ENCODE measurements at places on chromosomes 1 and 21.

DNA sequence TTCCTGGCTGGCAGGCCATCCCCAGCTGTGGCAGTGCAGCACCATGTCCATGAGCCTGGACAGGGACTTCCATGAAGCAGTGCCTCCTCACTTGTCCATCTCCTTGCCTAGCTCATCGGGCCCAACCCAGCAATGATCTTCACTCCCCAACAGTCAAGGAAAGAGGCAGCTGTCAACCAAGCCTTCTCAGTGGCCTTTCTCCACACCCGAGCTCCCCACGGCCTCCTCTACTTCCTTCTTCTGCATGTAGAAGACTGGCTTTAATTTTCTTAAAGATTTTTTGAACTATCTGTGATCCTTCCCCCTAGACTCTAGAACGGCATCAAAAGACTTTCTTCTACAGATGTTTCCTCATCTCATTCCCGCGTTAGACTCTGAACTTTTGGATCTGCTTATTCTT is 65.5 kb upstream of the COA6 start:
- DNase-seq: no peak

DNA sequence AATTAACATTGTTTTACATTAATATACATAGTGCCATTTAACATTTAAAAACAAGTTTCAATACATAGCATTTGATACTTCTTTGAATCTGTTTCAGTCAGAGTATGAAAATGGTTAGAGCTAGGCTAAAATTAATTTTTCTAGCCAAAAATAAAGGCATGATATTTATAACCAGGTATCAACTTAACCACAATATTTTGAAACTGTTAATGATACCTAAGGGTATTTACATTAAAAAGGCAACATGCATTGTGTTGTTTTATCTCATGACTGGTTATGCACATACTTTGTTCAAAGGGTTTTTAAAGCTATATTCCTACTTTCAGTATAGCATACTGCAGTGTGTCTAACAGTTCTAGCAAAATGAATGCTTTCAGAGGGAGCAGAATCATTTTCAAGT is 130.0 kb downstream of the HS2ST1 start:
- no peak for DNase-seq

DNA sequence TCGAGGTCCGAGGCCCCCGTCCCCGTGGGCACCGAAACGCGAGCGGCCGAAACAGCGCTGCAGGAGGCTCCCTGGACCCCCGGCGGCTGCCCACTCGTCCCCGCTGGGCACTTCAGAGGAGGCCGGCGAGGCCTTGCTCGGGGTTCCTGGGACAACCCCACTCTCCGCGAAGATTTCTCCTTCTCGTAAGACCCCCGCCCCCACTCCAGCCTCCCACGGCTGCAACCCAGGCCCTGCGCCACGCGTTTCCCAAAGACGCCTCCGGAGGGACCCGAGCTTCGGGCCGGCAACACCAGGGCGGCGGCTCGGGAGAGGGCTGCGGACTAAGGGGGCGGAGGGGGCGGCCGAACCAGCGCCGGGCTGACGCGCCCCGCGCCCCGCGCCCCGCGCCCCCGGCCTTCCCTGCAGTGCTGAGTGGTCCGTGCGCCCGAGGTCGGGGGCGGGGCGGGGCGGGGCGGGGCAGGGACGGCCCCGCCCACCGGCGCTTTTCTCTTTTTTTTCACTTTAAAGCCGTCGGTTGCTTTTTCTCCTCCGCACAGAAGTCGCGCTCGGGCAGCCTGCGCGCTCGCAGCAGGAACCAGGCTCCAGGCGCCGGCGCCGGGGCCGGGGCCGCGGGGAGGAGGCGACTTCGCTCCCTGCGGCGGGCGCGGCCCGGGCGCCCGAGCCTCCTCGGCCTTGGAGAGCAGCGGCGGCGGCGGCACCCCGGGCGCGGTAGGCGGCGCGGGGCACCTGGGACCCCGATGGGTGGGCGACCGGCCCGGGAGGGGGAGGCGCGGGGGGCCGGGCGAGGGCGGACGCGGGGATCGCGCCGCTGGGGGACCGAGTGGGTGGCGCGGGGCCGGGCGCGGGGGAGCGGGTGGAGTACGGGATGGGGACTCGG is at the start of gene SPSB1:
Gene SPSB1 (plus strand): TSS at position 534 of the 880 bp plus-strand sequence. CDS start 62,998 bp downstream, outside the sequence.
- DNase-seq: no peak

DNA sequence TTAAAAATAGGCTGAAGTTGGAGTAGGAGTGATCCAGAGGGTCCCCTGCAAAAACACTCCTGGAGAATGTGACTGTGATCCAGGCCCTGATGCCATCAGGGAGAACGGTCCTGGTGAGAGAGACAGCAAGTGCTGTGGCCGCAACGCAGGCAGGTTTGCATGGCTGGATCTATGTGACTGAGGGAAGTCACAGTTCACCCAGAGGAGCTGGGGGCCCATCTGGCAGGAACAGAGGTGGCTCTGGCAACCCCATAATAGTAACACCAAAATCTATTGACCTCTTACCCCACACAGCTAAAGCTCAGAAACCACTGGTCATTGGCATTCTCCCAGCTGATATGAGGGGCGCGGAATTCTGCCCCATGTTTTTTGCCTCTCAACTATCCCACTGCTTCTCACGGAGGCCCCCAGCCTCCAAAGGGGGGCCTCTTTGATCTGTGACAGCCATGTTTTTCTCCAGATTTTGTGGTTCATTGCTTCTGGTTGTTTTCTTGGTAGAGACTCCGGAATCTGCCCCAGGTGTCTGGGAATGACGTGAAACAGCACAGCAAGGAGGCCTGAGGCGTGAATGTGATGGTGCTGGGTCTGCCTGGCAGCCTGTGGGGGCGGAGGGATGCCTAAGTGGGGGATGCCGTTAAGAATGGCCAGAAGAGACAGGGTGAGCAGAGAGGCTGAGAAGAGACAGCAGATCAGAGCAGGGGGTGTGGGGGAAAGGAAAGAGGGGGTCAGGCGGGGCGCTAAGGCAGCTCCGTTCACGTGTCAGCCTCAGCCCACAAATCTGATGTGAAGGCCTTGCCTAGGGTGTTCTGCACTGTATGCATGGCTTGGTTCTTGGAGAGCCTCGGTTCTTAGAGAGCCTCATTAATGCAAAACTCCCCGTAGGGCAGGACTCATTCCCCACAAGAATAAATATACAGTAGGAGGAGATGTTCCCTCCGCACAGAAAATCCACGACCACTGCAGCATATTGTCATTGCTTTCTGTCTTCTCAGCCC is 23.5 kb downstream of the CASP9 start:
- DNase-seq: no peak

- DNase-seq: no peak
Measured at GRCh38 chr1:90074970-90075391, 80.1 kb downstream of the ZNF326 start.

DNA sequence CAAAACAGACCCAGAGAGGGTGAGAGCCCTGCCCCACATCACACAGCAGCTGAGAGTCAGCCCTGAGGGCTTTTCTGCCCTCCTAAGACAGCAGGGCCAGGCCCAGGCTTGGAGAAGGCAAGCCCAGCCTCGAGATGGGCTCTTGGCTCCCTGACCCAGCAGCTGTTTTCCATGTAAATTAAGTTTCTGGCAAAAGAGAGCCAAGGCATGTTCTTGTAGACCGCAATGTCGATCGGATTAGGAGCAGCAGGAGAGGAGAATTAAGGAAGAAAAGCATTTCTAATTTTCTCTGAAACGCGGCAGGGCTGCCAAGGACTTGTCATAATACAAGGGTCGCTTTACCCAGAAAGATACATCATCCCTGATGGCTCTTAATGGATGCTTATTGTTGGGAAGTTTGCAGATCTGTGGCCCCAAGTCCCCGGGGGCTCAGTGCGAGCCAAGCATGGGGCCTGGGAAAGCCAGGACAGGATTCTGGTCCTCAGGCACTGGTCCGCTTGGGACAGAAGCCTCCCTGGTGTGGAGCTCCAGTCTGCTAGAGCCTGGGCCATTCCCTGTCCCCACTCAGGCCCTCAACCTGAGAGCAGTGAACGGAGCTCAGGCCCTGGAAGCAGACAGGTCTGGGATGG is 62.8 kb downstream of the DMRTB1 start:
- no peak for DNase-seq

- DNase-seq: no peak
Measured at GRCh38 chr1:102961549-102961948, 146.8 kb downstream of the COL11A1 start.

GRCh38 chr1:185154912-185155513 is 1.7 kb downstream of the TRMT1L start:
- DNase-seq: no peak

- DNase-seq: no peak
Measured at GRCh38 chr1:22776035-22776613, 65.5 kb downstream of the EPHB2 start.

- no peak for DNase-seq
Measured at GRCh38 chr1:212699625-212700222, at the start of gene BATF3. Gene BATF3 (minus strand): TSS chr1:212699840. CDS start chr1:212699762, 78 bp downstream.

- DNase-seq: no peak
Measured at GRCh38 chr21:43949499-43950208, 62.5 kb upstream of the TRAPPC10 start.

DNA sequence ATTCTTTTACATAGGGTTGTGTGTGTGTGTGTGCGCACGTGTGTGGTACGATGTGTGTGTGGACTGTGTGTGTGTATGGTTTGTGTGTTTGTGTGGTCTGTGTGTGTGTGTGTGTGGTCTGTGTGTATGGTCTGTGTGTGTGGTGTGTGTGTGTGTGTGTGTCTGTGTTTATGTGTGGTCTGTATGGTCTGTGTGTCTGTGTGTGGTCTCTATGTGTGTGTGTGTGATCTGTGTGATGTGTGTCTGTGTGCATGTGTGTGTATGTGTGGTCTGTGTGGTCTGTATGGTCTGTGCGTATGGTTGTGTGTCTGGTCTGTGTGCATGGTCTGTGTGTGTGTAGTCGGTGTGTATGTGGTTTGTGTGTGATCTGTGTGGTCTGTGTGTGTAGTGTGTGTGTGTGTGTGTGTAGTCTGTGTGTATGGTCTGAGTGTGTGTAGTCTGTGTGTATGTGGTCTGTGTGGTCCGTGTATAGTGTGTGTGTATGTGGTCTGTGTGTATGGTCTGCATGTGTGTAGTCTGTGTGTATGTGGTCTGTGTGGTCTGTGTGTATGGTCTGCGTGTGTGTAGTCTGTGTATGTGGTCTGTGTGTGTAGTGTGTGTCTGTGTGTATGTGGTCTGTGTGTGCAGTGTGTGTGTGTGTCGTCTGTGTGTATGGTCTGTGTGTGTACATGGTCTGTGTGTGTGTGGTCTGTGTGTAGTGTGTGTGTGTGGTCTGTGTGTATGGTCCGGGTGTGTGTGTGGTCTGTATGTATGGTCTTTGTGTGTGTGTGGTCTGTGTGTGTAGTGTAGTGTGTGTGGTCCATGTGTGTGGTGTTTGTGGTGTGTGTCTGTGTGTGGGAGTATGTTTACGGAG is 46.8 kb downstream of the RHOU start:
- no peak for DNase-seq

GRCh38 chr1:246383791-246384190 is 123.3 kb downstream of the SMYD3 start:
- DNase-seq: no peak

GRCh38 chr1:109263597-109264378 is 14.4 kb downstream of the CELSR2 start:
- peak; percentile 82 for DNase-seq

GRCh38 chr1:3382326-3383057 is 72.0 kb upstream of the ARHGEF16 start:
- no peak for DNase-seq

DNA sequence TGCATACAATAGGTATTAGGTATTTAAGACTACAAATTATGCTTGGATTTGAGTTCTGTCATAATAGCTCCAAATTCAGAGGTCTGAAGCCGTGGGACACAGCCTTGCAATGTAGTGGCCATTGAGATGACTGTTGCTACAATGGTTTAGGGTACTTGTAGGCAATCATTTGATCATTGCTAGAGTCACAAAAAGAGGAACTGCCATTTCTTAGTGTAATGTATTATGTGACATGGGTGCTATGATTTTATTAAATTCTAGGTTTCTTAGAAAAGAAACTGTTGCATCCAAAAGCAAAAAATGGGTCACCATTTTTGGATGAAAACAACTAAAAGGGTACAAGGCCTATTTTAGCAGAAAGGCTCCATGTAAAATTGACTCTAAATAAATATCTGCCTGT is 129.9 kb upstream of the ZNF644 start:
- no peak for DNase-seq

GRCh38 chr1:201096041-201096461 is 16.2 kb downstream of the CACNA1S start:
- no peak for DNase-seq

GRCh38 chr21:33388188-33388587 is 15.0 kb upstream of the IFNGR2 start:
- no peak for DNase-seq

- no peak for DNase-seq
Measured at GRCh38 chr1:7956218-7957032, 5.1 kb upstream of the PARK7 start.

GRCh38 chr1:97489834-97490233 is 431.0 kb downstream of the DPYD start:
- DNase-seq: no peak

GRCh38 chr21:19993268-19993667 is 1004.9 kb upstream of the NCAM2 start:
- DNase-seq: no peak

GRCh38 chr1:147099192-147099591 is 73.1 kb downstream of the PRKAB2 start:
- no peak for DNase-seq

GRCh38 chr1:224683936-224684335 is 67.8 kb downstream of the CNIH3 start:
- no peak for DNase-seq

DNA sequence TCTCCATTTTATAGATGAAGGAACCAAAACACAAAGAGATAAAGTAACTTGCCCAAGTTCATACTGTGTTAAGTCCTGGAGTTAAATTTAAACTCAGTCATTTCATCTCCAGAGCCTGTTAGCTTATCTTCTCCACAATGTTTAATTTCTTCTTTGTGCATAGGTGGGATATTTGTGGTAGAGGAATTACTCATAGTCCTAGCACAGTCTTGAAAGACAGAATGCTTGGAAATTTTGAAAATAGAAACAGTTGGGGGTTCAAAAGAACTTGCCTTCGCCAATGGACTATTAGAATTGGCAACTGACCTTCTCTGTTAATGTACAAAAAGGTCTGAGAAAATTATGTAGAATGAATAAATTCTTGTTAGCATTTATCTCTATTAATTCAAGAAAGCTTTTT is 832.0 kb upstream of the PRMT6 start:
- no peak for DNase-seq

DNA sequence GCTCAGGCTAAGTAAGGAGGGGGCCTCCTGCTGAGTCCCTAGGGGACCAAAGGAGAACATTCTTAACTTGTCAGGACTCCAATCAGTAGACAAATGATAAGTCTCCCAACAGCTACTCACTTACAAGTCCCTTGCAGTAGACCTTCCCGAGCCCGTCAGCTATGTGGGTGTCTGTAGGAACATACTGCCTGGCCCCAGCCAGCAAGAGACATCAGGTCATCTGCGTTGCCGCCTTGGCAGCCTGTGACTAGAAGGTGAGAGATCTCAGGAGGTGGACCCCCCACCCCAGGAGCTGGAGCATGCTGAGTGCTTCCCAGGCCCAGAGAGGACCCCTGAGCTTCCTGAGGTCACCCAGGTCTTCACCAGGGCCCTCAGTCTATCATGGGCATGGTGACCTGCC is 250.5 kb downstream of the C1orf94 start:
- DNase-seq: no peak

GRCh38 chr1:97145321-97145956 is 423.9 kb downstream of the PTBP2 start:
- DNase-seq: no peak
